Esophagus mucosa (tissue), 1 donor: ENCODE measurements at places on chromosomes 11 and 22. TPM values are rescaled to one million over a fixed set of nuclear protein-coding genes. Genes with fewer than 3 reads are reported as not detected.

Gene DNAJB13
- not detected for total RNA-seq

Gene OR8A1
- total RNA-seq = not detected

Gene OR51B2
- not detected for total RNA-seq

Gene CEP57
- total RNA-seq = 26.9 TPM

Gene MUC5AC
- total RNA-seq = not detected

Gene OR10A2
- not detected for total RNA-seq

Gene CASP5
- not detected for total RNA-seq

Gene DEFB131B
- total RNA-seq = not detected

Gene MAP6
- 0.32 TPM for total RNA-seq

Gene DRD4
- total RNA-seq = 0.16 TPM

Gene FAM168A
- 10.1 TPM for total RNA-seq
